ENCODE measurements at places on chromosomes 16 and 17.
A peak's percentile ranks its signal among the peaks of the same experiment; 100 is the strongest.

DNA sequence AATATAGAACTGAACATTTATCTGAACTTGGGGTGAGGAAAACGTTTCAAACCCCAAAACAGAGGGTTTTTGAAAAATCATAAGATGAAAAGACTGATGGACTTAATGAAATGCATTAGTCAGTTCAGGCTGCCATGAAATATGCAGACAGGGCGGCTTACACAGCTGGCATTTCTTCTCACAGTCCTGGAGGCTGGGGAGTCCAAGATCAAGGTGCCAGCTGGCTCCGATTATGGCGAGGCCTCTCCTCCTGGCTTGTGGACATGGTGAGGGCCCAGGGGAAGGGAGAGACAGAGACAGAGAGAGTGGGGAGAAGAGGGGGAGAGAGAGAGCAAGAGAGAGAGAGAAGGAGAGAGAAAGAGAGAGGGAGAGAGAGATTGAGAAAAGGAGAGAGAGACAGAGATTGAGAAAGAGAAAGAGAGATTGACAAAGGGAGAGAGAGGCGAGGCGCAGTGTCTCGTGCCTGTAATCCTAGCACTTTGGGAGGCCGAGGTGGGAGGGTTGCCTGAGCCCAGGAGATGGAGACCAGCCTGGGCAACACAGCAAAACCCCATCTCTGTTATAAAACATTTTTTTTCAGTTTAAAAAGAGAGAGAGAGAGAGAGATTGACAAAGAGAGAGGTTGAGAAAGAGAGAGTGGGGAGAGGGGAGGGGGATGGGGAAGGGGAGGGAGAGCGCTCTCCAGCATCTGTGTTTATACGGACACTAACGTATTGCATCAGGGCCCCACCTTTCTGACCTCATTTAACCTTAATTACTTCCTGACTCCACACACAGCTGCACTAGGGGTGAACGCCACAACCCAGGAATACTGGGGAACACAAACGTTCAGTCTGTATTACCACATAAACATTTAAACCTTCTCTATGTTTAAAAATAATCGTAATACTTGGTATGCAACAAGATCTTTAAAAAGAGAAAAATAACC, 24.6 kb upstream of the RPH3AL start:
- no peak for DNase-seq

- DNase-seq = no peak
These were observed 21.3 kb downstream of the SCNN1B start for GRCh38 chr16:23323224-23324030.

GRCh38 chr16:71230122-71230845, at the start of gene HYDIN:
HYDIN (minus strand) TSS chr16:71230722; CDS start chr16:71186895, 43,827 bp downstream.
- peak; percentile 38 for DNase-seq

GRCh38 chr17:18858567-18859245, 775 bp downstream of the PRPSAP2 start:
- no peak for DNase-seq

- peak; percentile 26 for DNase-seq
These were observed 105.1 kb upstream of the TOX3 start for GRCh38 chr16:52652033-52652432.

DNA sequence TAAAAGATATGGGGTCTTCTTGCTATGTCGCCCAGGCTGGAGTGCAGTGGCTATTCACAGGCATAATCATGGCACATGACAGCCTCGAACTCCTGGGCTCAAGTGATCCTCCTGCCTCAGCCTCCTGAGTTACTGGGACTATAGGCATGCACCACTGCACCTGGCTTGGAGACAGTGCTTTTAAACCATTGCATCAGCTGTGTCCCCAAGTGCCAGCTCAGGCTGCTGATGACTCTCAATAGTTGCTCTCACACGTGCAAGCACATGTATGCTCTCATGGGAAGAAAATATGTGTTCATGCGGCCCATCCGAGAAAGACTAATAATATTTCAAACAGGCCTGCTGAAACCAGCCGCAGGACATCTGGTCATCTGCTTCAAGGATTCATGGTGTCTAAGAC, 8.8 kb downstream of the CCL16 start:
- no peak for DNase-seq

DNA sequence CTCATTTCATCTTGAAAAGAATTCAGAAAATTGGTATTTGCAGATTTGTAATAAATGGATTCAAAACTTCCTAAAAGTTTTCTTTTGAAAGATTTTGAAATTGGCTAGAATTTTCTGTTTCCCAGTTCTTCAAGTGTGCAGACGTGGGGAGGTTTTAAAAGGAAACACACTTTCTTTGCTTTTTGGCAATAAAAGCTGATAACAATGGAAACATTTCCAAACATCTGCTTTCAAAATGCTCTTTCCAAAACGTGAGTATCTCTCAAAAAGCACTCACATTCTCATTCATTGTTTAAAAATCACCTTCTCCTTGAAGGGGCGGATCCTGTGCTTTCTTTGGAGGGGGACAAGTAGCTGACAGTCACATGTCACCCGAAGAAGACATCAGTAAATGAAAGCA, 8.6 kb upstream of the GSG1L start:
- DNase-seq = no peak

- DNase-seq = no peak
These were observed 54.1 kb downstream of the SMURF2 start for GRCh38 chr17:64607862-64608565.

GRCh38 chr16:73369851-73370250, 321.9 kb upstream of the ZFHX3 start:
- no peak for DNase-seq

- DNase-seq = no peak
These were observed 9.6 kb downstream of the SCN4A start for GRCh38 chr17:63963123-63963522.

- DNase-seq = no peak
These were observed 81.1 kb downstream of the FTO start for GRCh38 chr16:53785044-53785443.

GRCh38 chr17:83135692-83136091, 56.3 kb downstream of the METRNL start:
- no peak for DNase-seq

- no peak for DNase-seq
These were observed 55.5 kb downstream of the SEC14L1 start for GRCh38 chr17:77196251-77196650.

- DNase-seq = no peak
These were observed 39.1 kb downstream of the PSME3IP1 start for GRCh38 chr16:57146735-57147134.

DNA sequence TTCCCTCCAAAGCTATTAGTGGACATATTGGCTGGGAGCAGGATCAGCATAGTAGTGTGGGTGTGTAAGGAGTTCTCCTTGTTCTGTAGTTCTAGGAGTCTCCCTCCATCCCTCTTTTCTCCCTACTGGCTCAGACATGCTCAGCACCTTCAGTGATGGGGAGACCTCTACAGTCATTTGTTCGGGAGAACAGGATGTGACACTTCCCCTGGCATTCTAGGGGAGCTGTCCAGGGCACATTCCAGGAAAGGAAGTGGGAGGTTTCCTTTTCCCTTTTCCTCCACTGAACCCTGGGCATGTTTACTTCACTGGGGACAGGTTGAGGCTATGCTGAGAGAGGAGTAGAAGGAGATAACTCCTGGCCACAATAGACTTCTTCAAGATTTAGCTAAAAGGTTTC, 86.5 kb downstream of the MYH13 start:
- DNase-seq = no peak

- no peak for DNase-seq
These were observed 314.1 kb upstream of the TNRC6C start for GRCh38 chr17:77644181-77645071.

GRCh38 chr16:65832679-65833078, 533.8 kb upstream of the CDH5 start:
- no peak for DNase-seq

DNA sequence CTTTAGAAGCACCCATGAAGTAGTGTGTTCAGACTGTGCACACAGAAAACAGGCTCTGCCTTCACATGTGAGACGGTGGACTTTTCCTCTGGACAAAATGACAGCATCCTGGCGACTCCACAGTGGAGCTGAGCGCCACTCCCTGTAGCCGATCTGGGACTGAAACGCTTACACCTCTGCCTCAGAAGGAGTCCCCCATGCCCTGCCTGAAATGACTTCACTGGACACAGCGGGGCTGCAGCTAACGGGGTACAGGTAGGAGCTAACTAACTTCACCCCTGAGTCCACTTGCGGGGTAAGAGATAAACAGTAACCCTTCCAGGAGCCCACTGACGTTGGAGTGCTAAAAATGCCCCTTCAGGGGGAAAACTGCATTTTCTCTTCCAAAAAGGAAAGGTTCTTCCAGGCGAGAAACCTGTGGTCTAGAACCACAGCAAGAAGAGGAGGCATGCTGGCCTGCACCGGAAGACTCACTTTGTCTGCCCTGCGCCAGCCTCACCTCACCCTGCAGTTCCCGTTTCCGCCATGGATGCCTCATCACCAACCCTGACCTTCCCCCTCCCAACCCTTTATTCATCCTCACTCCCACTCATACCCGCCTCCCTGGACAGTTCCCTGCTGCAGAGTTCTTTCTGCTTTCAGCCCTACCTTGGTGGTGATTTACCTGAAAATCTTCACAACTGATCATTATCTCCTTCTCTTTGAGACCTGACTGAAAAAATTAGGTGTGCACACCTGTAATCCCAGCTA, 19.4 kb upstream of the ENDOV start:
- no peak for DNase-seq

GRCh38 chr17:49190932-49191331, 19.4 kb downstream of the GNGT2 start:
- no peak for DNase-seq

GRCh38 chr16:46746821-46747776, 1.0 kb downstream of the MYLK3 start:
- DNase-seq = no peak

DNA sequence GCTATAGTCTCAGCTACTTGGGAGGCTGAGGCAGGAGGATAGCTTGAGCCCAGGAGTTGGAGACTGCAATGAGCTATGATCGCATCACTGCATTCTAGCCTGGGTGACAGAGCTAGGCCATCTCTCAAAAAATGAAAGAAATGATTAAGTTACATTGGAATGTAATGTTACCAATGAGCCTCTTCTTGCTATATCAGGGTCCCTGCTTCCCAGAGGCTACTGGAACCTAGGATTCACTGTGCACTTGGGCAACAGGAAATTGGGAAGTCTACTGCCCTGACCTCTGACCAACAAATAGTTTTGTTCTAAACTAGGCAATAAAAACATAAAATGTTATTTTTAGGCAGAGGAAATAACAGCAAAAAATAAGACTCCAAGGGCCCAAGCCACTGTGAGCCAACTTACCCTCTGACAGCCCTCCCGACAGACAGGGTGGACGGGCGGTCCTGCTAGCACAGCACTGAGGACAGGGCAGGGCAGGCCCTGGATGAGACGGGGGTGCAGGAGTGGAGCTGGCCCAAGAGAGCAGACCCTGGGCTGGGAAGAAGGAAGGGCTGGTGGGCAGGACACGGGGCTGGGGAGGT, 27.5 kb downstream of the NSMCE1 start:
- DNase-seq = no peak

- DNase-seq = no peak
These were observed 163.5 kb downstream of the CCT6B start for GRCh38 chr17:34797720-34798119.

DNA sequence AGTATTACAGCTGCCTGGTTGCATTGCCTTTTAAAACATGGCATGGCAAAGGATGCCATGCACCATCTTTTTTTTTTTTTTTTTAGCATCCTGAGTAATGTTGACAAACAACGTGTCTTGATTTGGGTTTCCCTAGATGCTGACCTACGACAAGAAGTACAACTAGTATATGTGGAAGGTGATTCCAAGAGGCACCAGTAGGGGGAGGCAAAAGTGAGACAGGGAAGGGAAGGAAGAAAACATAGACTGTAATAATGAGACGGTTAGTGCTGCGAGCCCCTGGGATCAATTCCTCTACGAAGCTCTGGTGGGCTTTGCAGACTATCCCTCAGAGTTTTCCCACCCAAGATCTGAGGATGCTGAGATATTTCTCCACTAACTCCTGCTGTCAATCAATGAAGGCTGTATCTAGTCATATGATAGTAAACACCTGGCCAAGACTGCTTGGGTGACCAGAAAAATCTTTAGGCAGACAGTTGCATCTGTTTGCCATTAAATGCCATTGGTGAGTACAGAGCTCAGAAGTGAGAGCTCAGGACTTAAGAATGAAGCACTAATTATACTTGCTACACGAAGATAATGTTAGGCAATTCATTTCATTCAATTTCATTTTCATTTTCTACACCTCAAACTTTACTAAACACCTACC, 458.6 kb upstream of the GOT2 start:
- no peak for DNase-seq

- DNase-seq = no peak
These were observed 56.0 kb downstream of the ZFPM1 start for GRCh38 chr16:88508868-88509748.

GRCh38 chr17:41377546-41377945, 4.6 kb downstream of the KRT34 start:
- DNase-seq = no peak

DNA sequence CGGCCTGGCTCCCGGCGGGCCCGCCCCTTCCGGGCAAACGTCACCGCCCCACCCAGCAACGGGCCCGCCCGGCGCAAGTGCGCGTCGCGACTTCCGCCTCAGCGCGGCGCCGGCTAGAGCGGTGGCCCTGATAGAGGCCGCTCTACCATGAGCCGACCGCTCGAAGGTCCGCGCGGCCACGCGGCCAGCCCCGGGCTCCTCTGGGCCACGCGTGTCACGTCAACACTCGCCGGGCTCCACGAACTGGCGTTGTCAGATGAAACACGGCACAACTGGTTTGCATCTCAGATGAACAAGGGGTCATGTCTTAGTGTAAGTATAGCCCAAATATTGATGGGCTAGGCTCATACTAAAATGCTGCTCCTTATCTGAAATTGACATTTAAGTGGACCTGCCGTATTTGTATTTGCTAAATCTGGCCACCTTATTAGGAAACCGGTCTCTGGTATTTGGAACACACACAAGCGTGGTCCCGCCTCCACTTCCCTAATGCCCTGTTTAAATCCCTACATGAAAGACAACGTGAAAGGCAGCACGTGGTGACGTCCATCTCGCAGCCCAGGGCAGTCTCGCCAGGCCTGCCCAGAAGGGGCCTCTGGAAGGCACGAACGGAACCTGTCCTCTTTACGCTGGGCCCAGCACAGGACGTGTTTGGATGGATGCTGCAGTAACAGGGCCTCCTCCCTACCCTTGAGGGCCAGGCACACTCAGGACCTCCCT, at the start of gene ZNF598:
TSS of gene ZNF598 (minus strand) at position 31 of the 720 bp plus-strand sequence.
- no peak for DNase-seq

GRCh38 chr16:17471719-17472461, 1.1 kb upstream of the XYLT1 start:
- no peak for DNase-seq

DNA sequence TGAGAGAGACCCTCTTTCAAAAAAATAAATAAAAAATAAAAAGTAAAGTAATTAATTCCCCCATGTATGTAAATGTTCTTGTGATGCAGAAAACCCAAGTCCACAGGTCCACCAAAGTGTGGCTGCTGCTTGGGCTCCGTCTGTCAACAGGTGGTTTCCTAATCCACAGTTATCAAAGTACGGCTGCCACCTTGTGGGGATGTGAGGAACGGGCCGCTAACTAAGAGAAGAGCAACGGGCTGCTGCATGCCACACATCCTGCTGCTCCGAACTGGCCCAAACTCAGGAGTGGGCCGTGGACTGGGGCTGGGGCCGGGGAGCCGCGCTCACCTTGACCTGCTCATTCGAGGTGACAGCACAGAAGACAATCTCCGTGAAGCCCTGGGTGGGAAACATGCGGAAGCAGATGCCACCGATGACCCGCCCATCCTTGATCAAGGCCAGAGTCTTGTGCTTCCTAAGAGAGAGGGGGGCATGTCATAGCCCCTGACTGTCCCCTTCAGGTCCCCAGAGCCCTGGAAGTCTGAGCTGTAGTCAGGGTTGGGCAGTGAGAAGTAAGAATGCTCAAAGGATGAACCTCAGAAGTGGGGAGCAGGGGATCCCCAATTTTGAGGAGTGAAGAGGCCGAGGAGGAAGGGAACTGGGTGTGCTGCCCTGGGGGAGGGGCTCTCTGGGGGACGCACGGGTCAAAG, 4.3 kb downstream of the KAT2A start:
- peak; percentile 30 for DNase-seq

- DNase-seq = no peak
These were observed 40.8 kb upstream of the TAOK1 start for GRCh38 chr17:29349409-29349808.

Measured in NCI-H1417 treated with DMSO at 0.1 percent for 48 hours (cell line).